ENCODE measurements at places on chromosomes 4 and X.

GRCh38 chrX:127190381-127190780 is 370.9 kb downstream of the PRR32 start:
- DNase-seq: no peak

- no peak for DNase-seq
Measured at GRCh38 chr4:174869339-174869738, 40.3 kb upstream of the GLRA3 start.

DNA sequence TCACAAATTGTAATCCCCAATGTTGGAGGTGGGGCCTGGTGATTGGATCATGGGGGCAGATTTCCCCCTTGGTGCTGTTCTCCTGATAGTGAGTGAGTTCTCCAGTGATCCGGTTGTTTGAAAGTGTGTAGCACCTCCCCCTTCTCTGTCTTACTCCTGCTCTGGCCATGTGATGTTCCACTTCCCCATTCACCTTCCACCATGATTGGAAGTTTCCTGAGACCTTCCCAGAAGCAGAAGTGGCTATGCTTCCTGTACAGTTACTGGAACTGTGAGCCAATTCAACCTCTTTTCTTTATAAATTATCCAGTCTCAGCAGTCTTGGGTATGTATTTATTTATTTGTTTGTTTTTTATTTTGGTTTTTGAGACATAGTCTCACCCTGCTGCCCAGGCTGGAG is 143.2 kb downstream of the CPE start:
- DNase-seq: no peak

DNA sequence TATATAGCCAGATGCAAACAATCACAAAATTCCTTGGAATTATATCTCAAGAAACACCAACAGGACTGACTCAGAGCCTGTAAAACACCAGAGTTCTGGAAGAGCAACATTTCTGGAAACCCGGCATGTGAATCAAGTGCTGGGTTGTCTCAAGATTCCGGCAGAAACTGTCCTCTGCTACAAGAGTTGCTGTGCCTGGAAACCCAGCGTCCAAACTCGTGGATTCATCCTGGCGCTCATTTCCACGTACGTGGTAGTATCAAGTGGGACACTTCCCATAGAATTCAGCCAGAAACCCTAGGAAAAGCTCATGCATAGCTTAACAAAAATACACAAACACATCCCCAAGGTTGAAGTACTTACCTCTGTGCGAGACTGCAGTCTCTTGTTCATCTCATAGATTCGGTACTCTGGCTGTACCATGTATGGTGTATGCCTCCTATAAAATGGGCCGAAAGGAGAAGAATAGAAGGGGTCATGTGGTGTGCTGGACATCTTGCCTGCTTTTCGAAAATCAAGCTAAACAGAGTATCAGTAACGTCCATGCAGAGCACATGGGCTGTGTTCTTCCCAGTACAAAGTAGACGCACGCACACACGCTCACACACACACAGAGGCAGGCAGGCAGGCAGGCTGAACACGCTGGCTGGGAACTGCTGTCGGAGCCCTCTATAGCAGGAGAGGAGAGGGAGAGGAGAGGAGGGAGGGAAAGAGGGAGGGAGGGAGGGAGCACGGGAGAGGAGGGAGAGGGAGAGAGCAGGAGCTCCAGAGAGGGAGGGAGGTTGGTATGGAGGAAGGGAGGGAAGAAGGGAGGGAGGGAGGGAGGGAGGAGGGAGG is at the start of gene LDB2:
Gene LDB2, minus strand, starts transcription at position 655 of the 837 bp plus-strand sequence.
- DNase-seq: no peak

- DNase-seq: peak; percentile 5
Measured at GRCh38 chr4:143626134-143626911, 74.2 kb downstream of the FREM3 start.
